ENCODE measurements at places on chromosomes 1 and 21. TPM values are rescaled to one million over a fixed set of nuclear protein-coding genes. Genes with fewer than 3 reads are reported as not detected.

DNA sequence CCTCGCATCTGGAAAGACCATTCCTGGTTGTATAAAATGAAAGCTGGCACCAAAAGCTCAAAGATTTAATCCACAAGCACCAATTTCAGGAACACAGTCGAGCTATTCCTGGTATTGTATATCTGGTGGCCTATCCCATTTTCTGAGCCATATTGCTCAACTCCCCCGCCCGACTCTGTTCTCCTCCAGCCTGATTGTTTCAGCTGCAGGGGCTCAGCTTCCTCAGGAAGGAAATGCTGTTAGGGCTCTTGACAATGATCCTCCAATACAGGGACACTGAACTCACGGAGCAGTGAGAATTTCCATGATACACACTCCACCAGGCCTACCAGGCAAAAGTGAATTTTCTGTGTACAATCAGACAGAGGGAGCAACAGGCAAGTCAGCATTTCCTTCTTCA is 16.9 kb upstream of the TDRD10 start:
- no peak for DNase-seq

The LMX1A gene
- total RNA-seq: not detected

DNA sequence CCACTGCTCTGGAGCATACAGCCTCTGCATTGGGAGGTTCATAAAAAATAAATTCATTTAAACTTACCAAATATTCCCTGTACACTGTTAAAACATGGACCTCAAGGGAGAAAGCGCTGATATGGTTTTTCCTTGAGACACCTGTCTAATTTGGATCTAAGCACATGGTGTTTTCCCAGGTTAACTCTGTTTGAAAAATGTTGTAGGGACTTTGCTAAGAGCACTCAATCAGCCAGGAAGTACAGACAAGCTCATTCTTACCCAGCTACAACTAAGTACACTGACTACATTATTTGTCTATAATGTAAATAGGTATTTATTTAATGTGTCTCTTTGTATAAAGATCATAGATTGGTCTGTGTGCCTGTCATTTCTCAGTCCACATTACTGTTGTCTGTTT is 61.8 kb upstream of the BCAR3 start:
- DNase-seq: no peak

- no peak for DNase-seq
Observed at GRCh38 chr21:32064281-32064910, 191.6 kb downstream of the HUNK start.

DNA sequence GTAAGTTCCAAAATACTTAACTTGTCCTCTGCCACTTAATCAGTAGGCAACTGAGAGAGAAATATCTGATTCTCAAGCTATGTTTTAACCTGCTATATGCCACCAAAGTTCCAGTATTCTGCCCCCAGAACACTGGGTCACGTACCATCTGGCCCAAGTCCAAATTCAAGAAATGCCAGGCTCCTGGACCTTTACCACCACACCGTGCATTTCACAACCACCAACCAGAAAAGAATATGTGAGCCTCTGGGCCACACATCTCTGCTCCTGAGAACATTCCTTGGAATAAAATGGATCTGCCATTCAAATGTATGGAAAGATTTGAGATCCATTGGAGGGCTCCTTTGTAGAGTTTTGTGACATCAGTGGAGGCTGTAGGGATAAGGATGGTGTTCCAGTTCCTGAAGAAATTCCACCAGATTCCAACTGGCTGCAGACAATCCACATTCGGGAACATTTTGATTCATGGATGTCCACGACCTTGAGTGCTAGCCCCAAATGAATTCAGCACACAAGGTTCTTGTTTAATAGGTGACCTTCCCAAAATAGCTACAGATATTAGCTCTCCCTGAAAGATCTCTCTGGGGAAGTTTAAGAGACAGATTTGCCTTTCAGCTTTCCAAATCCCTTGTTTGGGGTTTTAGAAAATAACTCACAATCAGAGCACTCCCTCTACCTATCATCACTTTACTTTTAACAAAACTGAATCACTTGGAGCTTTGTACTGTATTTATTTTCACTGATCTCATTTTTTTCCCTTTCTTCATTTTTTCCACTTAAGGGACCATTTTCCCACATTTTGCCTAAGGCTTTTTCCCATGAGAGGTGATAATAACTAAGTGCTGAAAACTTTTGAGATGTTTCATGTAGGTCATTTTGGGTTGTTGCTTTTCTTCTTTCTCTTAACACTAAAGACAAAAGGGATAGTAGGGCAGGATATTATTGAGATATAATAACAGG is 128.4 kb upstream of the ZC3H11B start:
- no peak for DNase-seq

DNA sequence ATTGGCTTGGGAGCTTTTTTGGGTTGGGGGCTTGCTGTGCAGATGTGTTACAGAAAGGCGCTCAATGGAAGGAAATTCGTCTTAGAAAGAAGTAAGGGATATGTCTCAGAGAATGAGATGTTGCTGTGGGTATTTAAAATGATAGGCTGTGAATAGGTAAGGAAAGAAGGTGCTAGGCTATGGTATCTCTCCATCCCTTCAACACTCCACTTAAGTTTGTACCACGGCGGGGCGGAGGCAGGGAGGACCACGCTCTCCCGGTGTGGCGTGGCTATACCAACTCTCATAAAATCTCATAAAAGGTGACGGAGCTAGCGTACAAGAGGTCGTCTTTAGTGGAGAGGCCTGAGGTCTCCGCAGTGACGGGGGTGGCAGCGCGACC is 305 bp upstream of the RPS6KC1 start:
- no peak for DNase-seq

The KRTAP11-1 gene
- not detected for total RNA-seq

GRCh38 chr1:211938561-211938997 is 96.8 kb downstream of the INTS7 start:
- DNase-seq: no peak

The FMN2 gene
- total RNA-seq: 1.5 TPM

DNA sequence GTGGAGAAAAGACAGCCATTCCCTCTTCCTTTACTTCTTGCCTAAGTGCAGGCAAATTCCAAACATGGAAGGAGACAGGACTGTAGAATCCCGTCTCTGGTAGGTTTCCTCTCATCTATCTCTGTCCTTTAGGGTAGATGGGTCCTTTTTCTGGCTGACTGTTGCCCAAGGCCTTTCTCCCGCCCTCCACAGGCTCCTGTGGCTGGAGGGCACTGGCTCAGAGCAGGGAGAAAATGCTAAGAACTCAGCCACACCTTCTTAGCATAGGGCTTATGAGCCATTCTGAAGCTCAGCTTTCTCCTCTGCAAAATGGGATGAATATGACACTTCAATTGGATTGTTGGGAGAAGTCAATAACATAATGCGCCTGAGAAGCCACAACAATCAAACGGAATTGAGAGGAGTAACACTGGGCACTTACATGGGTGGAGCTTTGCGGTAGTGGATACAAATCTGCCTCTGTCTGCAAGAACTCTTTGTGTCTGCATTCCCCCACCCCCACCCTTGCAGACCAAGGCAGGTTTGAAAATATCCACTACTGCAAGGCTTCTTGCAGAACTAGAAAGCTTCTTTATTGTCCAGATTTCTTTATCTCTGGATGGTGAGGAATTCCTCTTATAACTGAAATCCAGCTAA is 94.7 kb downstream of the CSMD2 start:
- DNase-seq: no peak

GRCh38 chr1:19754482-19754881 is 45.2 kb downstream of the TMCO4 start:
- no peak for DNase-seq

- no peak for DNase-seq
Observed at GRCh38 chr1:33727310-33727709, 136.6 kb upstream of the HMGB4 start.

The FAM177B gene
- not detected for total RNA-seq

DNA sequence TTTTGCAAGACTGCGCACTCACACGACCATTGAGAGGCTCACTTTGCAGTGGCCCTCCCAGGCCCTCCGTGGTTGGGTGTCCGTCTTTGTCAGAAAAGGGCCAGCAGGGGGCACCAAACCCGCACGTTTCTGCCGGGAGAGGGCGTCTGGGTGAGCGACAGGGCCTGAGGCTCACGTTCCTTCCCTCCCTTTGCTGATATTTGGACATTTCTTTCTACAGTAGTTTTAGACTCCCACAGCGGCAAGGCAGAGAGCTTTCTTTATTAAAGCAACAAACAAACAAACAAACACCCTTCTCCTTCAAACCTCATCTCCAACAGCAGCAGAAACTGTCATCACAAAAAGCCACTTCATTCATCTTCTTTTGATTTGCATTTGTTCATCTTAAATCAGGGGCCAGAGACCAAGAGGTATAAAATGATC is 79.2 kb upstream of the WDR26 start:
- DNase-seq: peak; percentile 82

The EPHA8 gene
- total RNA-seq: not detected
